ENCODE measurements at places on chromosomes 3 and 15.
A peak's percentile ranks its signal among the peaks of the same experiment; 100 is the strongest.

DNA sequence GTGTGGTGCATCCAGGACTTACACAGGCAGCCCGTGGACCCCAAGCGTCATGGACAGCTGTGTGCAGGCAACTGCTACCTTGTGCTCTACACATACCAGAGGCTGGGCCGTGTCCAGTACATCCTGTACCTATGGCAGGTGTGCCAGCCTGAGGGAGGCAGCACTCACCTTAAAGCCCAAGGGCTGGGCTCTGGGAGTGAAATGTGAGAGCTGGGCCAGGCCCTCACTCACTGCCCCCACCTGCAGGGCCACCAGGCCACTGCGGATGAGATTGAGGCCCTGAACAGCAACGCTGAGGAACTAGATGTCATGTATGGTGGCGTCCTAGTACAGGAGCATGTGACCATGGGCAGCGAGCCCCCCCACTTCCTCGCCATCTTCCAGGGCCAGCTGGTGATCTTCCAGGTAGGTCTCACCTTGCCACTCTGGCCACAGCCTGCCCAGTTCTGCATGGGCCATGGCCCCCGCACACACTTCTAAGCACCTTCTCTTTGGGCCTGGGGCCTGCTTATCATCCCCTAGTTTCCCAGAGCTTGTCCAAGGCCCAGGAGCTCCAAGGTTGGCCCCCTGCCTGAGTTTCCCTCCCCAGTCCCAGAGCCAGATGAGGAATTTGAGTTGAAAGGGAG is 11.0 kb downstream of the VILL start:
- DNase-seq = no peak

GRCh38 chr3:57256844-57257243 is 29.3 kb downstream of the APPL1 start:
- no peak for DNase-seq

DNA sequence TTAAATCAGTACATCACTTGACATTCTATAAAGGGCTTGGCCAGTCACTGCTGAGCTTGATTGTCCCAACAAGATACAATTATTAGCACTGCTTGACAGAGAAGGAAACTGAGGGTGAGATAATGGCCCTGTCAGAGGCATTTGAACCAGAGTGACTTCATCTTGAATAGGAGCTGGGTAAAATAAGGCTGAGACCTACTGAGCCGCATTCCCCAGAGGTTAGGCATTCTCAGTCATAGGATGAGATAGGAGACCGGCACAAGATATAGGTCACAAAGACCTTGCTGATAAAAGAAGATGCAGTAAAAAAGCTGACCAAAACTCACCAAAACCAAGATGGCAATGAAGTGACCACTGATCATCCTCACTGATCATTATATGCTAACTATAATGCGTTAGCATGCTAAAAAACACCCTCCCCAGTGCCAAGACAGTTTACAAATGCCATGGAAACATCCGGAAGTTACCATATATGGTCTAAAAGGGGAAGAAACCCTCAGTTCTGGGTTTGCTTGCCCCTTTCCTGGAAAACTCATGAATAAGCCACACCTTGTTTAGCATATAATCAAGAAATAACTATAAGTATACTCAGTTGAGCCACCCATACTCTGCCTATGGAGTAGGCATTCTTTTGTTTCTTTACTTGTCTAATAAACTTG is 239.1 kb upstream of the SETMAR start:
- no peak for DNase-seq

DNA sequence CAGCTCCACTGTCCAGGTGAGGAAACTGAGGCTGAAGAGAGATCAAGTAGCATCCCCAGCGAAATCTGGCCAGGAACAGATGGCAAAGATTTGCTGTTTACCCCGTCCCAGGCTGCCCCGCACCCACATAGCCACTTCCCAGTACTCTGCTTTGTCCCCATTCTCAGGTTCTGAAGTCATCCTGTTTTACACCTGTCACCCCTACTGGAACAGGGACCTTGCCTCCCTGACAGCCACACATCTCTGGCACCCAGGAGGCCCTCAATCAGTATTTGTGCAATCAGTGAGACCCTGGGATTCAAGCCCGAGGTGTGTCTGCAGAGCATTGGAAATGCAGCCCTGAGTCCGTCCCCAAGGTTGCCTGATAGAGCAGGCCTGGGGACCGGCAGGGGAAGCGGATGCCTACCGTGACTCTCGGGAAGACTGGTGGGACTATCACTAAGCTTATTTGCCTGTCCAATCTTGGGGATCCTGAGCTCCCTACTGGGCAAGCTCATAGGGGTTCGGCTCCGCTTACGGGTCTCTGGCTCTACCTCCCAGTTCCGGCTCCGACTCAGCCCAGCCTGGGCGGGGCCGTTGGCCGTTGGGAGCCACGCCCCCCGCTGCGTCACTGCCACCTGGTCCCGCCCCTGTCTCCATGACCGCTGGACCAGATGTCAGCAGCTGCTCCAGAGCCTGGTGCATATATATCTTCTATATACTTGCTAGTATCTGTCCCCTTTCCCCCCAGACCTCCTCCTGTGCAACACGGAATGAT is 17.5 kb upstream of the FANCD2 start:
- peak; percentile 92 for DNase-seq

- DNase-seq = no peak
Observed at GRCh38 chr3:111582120-111582474, 13.0 kb downstream of the ZBED2 start.

DNA sequence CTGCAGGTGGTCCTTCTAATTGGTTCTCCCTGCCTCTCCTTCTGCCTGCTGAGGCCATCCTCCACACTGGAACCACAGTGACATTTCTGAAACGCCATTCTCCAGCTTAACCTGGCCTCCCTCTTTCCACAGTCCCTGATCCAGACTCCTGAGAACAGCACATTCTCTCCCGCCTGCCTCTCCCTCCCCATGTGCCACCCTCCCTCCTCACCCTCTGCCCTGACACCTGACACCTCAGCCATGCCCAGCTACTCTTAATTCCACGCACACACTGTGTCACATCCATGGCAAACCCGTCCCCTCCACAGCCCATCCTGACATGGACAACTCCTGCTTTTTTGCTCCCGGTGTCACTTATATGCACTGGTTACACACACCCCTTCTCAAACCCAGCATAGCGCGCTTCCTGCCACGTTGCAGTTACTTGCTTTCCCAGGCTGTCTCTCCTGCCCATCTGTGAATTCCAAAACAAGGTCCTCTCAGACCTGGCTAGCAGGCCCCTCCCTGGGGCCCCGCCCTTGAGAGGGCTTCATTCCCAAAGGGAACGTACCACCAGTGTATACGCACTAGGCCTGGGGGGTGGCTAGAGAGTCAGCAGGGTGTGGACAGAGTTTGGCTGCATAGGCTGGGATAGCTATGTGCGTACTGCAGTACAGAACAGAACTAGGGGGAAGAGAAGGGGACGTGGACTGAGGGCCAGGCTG is 92.7 kb upstream of the BLM start:
- no peak for DNase-seq
